ENCODE measurements at places on chromosomes 16 and 17.

DNA sequence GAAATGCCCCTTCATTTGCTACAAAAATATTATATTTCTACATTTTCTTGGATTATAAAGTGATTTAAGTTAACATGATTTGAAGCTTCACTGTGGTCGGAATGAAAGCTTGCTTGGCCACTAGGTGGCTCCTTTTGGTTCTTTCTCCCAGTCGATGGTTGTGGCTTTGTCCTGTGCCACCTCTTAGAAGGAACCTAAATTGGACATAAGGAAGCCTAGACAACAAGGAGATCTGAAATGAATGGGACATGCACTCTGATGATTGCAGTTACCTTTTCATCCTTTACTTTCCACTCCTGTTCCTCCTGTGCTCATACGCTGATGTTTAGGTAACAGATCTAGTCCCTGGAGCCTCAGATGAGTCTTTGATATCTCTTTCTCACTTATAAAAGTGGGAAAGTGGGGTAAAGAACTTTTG, 39.2 kb downstream of the FTO start:
- peak; percentile 25 for DNase-seq

DNA sequence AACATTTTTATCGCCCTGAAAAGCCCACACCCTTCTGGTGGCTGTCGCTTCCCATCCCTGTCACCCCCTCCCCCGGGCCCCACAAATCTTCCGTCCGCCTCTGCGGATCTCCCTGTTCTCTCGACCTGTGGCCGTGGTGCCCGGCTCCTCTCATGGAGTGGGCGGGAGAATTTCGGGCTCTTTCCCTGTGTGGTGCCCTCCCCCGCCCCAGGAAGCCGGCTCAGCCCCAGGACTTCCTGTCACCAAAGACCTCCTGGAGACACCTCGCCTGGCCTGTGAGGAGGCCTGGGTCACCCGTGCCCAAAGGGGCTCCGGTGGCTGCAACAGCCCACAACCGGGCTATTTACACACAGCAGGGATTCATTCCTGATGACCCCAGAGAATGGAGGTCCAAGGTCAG, 26.1 kb upstream of the UBE2I start:
- no peak for DNase-seq

DNA sequence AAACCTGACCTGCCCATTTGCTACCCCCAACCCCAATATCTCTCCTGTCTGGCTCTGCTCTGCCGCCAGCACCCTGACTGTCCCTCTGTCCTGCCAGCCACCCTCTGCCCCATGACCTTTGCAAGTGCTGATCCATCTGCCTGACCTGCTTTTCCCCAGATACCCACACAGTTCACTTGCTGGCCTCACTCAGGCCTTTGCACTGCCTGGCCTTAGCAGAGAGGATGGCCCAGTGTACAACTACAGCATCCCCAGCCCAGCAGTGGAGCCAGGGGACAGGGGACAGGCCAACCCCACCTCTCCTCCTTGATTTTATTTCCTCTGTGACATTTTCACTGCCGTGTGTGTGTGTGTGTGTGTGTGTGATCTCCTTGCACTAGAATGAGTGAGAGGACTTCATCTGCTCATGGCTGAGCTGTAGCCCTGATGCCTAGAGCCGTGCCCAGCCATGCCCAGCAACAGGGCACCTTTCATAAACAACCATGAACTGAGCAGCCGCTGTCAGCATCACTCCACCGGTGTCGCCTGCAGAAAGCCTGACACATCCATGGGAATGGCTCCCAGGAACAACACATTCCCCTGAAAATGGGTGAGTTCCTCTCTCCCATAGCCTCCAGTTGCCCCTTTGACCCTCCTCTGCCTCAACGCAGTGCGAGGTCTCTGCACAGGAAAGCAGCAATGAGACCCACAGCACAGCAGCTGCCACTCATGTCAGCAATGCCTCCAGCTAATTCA, 36.0 kb upstream of the RBFOX3 start:
- DNase-seq = no peak

- DNase-seq = peak; percentile 95
These were observed at the start of gene MATCAP1 for GRCh38 chr16:67183627-67184452. MATCAP1 (minus strand) TSS chr16:67183963; CDS start chr16:67180610, 3,353 bp downstream.

- no peak for DNase-seq
These were observed 39.3 kb downstream of the CBFB start for GRCh38 chr16:67068212-67068753.

DNA sequence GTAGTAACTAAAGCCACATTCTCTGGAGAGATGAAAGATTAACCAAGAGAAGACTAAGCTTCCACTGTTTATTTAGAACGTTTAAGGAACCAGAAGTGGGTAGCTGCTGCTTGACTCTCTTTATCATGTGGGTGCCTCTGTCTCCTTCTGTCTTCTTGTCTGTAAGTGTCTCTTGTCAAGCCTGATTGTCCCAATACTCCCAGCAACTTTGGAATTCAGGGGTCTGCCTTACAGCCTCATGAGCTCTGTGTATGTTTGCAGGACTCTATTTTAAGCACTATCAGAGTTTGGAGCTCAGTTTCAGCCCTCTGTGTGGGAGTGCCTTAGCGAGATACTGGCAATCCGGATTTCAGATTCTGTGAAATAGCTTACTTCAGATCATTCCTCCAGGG, 29.3 kb upstream of the SPACA3 start:
- no peak for DNase-seq
